ENCODE measurements at places on chromosomes 11 and 22.

- peak; percentile 46 for DNase-seq
These were observed 418 bp downstream of the ACO2 start for GRCh38 chr22:41469218-41469851.

- no peak for DNase-seq
These were observed 44.2 kb downstream of the PPFIA1 start for GRCh38 chr11:70314730-70315129.

- peak; percentile 60 for DNase-seq
These were observed 195.3 kb downstream of the BRD1 start for GRCh38 chr22:49632199-49633009.

DNA sequence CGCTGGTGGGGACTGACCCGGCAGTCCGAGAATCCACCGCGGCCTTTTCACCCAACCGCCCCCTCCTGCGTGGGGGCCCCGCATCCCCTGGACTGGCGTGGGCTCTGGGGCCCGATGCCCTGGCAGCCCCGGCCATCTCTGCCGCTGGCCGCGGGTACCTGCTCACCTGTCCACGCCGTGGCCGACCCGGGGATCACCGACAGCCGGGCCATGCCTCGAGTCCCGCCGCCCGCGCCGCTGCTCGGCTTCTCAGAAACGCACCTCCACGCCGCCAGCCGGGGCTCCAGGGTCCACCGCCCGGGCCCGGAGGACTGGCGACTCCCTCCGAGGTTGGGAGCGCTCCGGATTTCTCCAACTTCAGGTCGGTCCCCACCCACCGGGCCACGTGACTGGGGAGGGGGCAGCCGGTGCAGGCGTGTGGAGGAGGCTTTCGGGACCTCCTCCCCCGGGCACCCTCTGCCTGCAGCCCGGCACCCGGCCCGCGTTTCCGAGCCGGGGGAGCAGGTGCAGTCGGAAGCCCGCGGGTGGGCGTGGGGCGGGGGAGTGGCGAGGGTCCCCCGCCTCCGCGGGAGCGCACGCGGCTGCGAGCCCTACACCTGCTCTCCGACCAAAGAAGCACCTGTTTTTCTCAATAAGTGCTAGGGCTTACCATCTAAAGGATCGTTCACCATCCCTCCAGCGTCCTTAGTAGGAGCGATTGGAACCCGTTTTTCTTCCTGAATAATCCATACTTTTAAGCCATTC, 554 bp upstream of the NRIP3 start:
- no peak for DNase-seq

GRCh38 chr11:11789735-11790369, 51.9 kb upstream of the USP47 start:
- no peak for DNase-seq

DNA sequence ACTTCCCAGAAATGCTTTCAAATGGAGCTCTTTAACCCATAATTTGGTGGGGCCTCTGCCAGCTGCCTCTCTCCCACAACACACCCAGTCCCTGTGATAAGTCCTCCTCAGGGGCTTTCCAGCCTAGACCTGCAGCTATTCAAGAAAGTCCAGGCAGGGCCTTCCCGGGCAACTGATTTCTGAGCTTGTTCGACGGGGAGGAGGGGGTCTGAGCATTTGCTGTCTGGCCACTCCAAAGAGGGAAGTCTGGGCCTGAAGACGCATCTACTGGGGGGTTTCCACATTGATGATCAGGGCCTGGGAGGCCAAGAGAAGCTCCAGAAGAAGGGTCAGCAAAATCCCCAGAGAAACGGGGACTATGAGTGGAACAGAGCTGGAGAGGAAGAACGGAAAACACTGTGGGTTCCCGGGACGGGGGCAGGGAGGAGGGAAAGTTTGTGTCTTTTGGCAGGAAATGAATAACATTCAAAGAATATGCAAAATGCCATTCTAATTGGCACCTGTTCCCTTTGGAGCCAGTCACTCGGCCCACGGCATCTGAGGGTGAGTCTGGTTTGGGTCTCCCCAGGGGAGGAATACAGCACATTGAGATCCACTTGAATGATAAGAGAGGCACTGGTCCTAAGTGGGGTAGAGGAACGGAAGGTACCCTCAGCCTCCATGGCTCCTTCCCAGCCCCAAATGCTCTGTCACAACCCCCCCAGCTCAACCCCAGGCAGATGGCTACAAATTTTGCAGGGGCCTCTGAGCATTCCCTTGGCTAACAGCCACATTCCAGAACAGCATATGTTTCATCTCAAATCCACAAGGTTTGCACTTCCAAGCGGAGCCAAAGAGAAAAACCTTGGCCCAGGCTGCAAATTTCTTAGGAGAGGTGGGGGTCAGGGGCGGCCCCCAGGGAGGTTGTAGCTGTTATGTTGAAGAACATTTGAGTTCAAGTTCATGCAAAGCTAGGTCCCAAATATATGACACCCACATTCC, 72.0 kb downstream of the RPUSD4 start:
- DNase-seq: no peak

- DNase-seq: no peak
These were observed 31.7 kb upstream of the CSNK1E start for GRCh38 chr22:38348751-38349496.

All from substantia nigra (tissue), 51 donors.